ENCODE measurements at places on chromosomes 12 and 14. TPM values are rescaled to one million over a fixed set of nuclear protein-coding genes. Genes with fewer than 3 reads are reported as not detected.

The SERPINA10 gene
- not detected for total RNA-seq

The KLRK1 gene
- total RNA-seq: not detected

The GSC gene
- not detected for total RNA-seq

The RTL1 gene
- total RNA-seq: not detected

The ACIN1 gene
- 160 TPM for total RNA-seq

The HOXC12 gene
- not detected for total RNA-seq

The IQSEC3 gene
- not detected for total RNA-seq

GRCh38 chr14:67536087-67536486 is 3.0 kb downstream of the PLEKHH1 start:
- peaks cover 20% of the 10 kb centered on the region for H3K27me3 ChIP-seq
- no peak for DNase-seq
- peaks cover 3% of the 10 kb centered on the region for H3K4me1 ChIP-seq
- H3K4me3 ChIP-seq: no peak overlapping the region

- H3K4me3 ChIP-seq: no peak overlapping the region
- no peaks in the 10 kb centered on the region for H3K36me3 ChIP-seq
- H3K4me1 ChIP-seq: peaks cover 30% of the 10 kb centered on the region
- no peak overlapping the region for H3K27ac ChIP-seq
- peaks cover 5% of the 10 kb centered on the region for H3K27me3 ChIP-seq
Measured at GRCh38 chr12:124687917-124688316, 120.5 kb upstream of the NCOR2 start.

GRCh38 chr12:131620946-131621681 is 89.8 kb upstream of the SFSWAP start:
- H3K27me3 ChIP-seq: peaks cover 7% of the 10 kb centered on the region
- DNase-seq: no peak
- H3K4me1 ChIP-seq: peaks cover under 1% of the 10 kb centered on the region
- no peaks in the 10 kb centered on the region for H3K36me3 ChIP-seq
- no peak overlapping the region for H3K27ac ChIP-seq
- H3K4me3 ChIP-seq: no peak overlapping the region

DNA sequence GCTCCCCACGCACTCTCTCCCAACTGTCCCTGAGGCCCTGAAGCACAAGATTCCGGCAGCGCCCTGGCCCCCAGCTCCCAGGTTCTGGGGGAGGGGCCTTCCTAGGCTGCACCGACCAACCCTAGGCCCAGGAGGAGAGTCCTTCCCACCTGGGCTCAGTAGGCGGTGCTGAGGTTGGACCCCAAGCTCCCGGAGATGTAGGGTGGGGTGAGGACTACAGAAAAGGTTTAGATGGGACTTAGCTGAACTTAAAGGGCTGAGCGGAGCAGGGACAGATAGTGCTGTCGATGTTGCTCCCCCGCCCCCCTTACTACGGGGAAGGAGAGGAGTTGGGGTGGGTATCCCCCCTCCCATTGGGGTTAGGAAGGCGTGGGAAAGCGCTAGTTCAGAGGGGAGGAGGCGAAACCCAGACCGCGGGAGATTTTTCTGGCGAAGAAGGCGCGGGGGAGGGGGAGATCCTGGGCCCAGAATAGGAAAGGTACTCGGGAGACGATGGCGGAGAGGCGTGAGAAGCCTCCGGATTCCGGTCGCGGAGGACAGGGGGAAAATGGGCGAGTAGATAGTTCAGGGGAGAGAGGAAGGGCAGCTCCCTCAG is 4.2 kb upstream of the BAZ2A start:
- H3K27ac ChIP-seq: peak overlapping the region; percentile 76
- peak; percentile 45 for DNase-seq
- H3K27me3 ChIP-seq: no peaks in the 10 kb centered on the region
- H3K4me3 ChIP-seq: peak overlapping the region; percentile 87

GRCh38 chr12:116919247-116919661 is 8.5 kb downstream of the FBXW8 start:
- no peak for DNase-seq
- H3K4me1 ChIP-seq: peaks cover 62% of the 10 kb centered on the region
- H3K27me3 ChIP-seq: peaks cover 12% of the 10 kb centered on the region
- no peak overlapping the region for H3K4me3 ChIP-seq
- H3K27ac ChIP-seq: no peak overlapping the region
- peaks cover 24% of the 10 kb centered on the region for H3K36me3 ChIP-seq

GRCh38 chr14:75709207-75709812 is 48.3 kb downstream of the TTLL5 start:
- H3K27ac ChIP-seq: no peak overlapping the region
- peaks cover 2% of the 10 kb centered on the region for H3K36me3 ChIP-seq
- H3K27me3 ChIP-seq: no peaks in the 10 kb centered on the region
- peak; percentile 77 for DNase-seq
- no peak overlapping the region for H3K4me3 ChIP-seq
- peaks cover 4% of the 10 kb centered on the region for H3K4me1 ChIP-seq

DNA sequence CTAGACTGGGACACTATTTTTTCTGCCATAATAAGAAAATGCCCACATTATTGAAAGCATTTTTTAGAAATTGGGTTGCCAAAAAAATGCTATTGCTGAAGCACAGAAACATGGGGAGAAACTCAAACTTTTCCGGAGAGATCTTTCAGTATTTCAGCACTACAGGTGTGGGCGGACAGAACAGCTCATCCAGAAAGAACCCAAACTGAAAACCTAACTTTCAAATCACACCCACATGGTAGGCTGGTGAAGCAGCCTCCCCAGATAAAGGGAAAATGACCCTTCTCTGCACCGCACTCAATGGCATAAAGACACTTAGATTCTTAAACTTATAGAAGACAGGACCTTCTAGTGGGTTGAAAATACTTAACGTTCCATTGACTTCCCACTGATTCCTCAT is 62.3 kb upstream of the TMPO start:
- peaks cover 31% of the 10 kb centered on the region for H3K27me3 ChIP-seq
- no peaks in the 10 kb centered on the region for H3K36me3 ChIP-seq

DNA sequence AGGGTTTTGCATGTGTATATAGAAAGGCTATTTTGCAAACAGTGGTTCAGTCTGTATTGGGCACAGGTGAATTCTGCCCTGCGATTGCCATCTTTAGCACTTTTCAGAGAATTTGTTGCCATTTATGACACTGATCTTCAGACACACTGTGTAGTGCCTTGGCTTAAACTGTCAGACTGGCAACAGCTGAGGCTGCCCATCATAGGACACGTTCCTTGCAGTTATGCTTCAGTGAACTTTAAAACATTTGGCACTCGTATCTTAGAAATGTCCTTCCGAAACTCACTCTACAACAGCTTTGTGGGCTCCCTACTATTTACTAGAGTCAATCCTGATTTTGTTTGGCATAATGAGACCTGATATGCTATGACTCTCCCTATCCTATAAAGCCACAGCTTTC is 29.1 kb downstream of the AP5M1 start:
- H3K36me3 ChIP-seq: no peaks in the 10 kb centered on the region
- no peak for DNase-seq
- H3K27ac ChIP-seq: no peak overlapping the region
- no peaks in the 10 kb centered on the region for H3K4me1 ChIP-seq

All from activated CD4-positive, alpha-beta T cell treated with anti-CD3 and anti-CD28 coated beads for 36 hours (primary cell).